A673 (cell line): ENCODE measurements at places on chromosomes 2 and 18. TPM values are rescaled to one million over a fixed set of nuclear protein-coding genes. Genes with fewer than 3 reads are reported as not detected.

DNA sequence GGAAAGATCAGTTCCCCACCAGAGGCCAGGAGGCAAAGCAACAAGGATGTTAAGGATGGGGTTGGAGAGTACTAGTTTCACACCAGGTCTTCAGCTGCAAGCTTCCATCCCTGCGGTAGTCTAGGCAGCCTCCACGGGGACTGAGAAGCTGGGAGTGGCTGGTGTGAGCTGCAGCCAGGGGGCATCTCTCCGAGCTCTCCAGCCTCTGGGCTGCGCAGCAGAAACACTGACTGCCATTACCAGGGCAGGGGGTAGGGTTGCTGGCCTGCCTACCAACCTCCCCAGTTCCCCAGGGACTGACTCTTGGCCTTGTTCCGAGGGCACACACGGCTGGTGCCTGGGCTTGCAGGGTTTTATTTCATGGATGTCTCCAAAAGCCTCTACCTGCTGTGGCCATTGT is 15.9 kb downstream of the GATA6 start:
- no peak for DNase-seq
- H3K4me3 ChIP-seq: no peak overlapping the region
- H3K27me3 ChIP-seq: peaks cover 50% of the 10 kb centered on the region
- H3K36me3 ChIP-seq: no peaks in the 10 kb centered on the region

DNA sequence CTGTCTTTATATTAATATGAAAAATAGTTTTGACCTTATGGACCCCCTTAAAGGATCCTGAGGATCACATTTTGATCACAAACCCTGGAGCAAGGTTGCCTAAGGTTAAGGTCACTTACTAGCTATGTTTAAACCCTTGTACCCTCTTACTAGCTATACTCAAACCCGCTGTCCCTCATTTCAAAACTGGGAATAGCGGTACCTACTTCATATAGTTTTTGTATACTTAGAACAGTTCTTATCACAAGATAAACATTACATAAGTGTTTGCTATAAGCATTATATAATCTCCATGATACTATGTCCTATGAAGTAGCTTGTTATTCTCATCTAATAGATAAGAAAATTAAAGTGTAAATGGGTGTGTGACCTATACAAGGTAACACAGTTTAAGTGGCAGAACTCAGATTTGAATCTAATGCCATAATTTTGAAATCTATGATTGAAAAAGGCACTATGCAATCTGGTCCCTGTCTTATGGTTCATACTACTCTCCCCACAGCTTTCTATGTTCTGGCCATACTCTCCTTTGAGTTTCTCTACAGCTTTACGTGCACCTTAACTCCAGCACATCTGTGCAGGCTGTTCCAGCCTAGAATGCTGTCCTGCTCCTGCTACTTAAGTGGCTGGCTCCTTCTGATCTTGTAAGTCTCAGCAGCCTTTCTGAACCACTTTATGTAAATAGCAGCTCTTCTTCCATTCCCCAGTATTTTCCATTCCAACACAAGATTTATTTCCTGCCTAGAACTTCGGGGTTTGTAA is 30.4 kb downstream of the HYCC2 start:
- no peak overlapping the region for H3K4me3 ChIP-seq
- no peaks in the 10 kb centered on the region for H3K36me3 ChIP-seq
- no peaks in the 10 kb centered on the region for H3K4me1 ChIP-seq
- H3K27me3 ChIP-seq: no peaks in the 10 kb centered on the region
- H3K27ac ChIP-seq: no peak overlapping the region
- no peak for DNase-seq

DNA sequence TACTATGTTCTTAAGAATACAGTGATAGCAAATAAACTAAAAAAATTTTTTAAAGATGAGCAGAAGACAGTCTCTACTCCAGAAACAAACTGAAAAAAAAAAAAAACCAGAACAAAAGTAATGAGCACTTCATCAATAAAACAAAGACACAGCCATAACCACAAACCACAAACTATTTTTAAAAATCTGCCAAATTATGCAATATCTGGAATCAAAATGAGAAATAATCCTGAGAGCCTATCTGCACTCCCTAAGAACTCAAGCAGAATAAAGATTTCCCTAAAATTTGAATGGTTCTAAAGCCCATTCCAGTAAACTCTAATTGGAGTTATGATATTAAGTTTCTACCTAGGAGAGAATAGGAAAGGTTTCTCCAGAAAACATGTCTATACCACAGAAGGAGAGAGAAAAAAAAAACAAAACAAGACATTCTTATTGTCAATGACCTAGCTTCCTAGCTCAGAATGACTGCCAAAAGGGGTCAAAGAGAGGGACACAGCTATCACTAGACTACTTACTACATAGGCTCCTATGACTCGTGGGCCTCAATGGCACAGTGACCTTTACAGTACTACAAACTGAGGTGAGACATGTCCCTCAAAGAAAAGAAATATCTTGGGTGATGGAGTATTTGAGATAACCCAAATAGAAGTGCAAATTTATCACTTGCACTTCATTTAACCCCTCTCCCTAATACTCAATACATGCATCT is 262.8 kb downstream of the ZEB2 start:
- H3K4me3 ChIP-seq: no peak overlapping the region
- H3K27me3 ChIP-seq: no peaks in the 10 kb centered on the region
- H3K27ac ChIP-seq: no peak overlapping the region
- no peaks in the 10 kb centered on the region for H3K4me1 ChIP-seq
- no peak for DNase-seq
- no peaks in the 10 kb centered on the region for H3K36me3 ChIP-seq

GRCh38 chr2:158723921-158724802 is 71.0 kb upstream of the DAPL1 start:
- H3K27ac ChIP-seq: no peak overlapping the region
- no peaks in the 10 kb centered on the region for H3K36me3 ChIP-seq
- DNase-seq: peak; percentile 12
- no peaks in the 10 kb centered on the region for H3K4me1 ChIP-seq
- H3K27me3 ChIP-seq: no peaks in the 10 kb centered on the region

- no peaks in the 10 kb centered on the region for H3K4me1 ChIP-seq
- H3K27me3 ChIP-seq: no peaks in the 10 kb centered on the region
- no peak overlapping the region for H3K4me3 ChIP-seq
- DNase-seq: no peak
These were observed 1485.2 kb upstream of the PIK3C3 start for GRCh38 chr18:40469851-40470250.

GRCh38 chr2:63581298-63581961 is 6.8 kb downstream of the WDPCP start:
- no peaks in the 10 kb centered on the region for H3K36me3 ChIP-seq
- no peaks in the 10 kb centered on the region for H3K4me1 ChIP-seq
- no peak overlapping the region for H3K4me3 ChIP-seq
- DNase-seq: no peak

GRCh38 chr2:95032868-95033603 is 7.5 kb downstream of the MAL start:
- peaks cover 55% of the 10 kb centered on the region for H3K27me3 ChIP-seq
- no peak overlapping the region for H3K27ac ChIP-seq
- no peaks in the 10 kb centered on the region for H3K36me3 ChIP-seq
- no peak for DNase-seq
- no peak overlapping the region for H3K4me3 ChIP-seq

GRCh38 chr18:59057969-59058368 is 81.7 kb upstream of the SEC11C start:
- H3K4me3 ChIP-seq: no peak overlapping the region
- H3K36me3 ChIP-seq: no peaks in the 10 kb centered on the region
- no peaks in the 10 kb centered on the region for H3K27me3 ChIP-seq
- H3K4me1 ChIP-seq: peaks cover 53% of the 10 kb centered on the region
- peak; percentile 61 for DNase-seq
- peak overlapping the region; percentile 13 for H3K27ac ChIP-seq

- H3K27ac ChIP-seq: no peak overlapping the region
- no peaks in the 10 kb centered on the region for H3K27me3 ChIP-seq
- H3K4me1 ChIP-seq: peaks cover 5% of the 10 kb centered on the region
- no peak for DNase-seq
- no peak overlapping the region for H3K4me3 ChIP-seq
These were observed 248.6 kb downstream of the BCL2 start for GRCh38 chr18:63070767-63071502.

DNA sequence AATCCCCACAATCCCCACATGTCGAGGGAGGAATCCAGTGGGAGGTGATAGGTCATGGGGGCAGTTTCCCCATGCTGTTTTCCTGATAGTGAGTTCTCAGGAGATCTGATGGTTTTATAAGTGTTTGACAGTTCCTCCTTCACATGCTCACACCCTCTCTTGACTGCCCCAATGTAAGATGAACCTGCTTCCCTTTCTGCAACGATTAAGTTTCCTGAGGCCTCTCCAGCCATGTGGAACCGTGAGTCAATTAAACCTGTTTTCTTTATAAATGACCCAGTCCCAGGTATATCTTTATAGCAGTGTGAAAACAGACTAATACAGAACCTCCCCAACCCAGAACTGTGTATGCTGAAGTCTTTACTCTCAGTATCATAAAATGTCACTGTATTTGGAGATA is 289.5 kb upstream of the MMADHC start:
- no peaks in the 10 kb centered on the region for H3K36me3 ChIP-seq
- no peak overlapping the region for H3K27ac ChIP-seq
- DNase-seq: no peak
- H3K27me3 ChIP-seq: no peaks in the 10 kb centered on the region
- H3K4me1 ChIP-seq: no peaks in the 10 kb centered on the region
- H3K4me3 ChIP-seq: no peak overlapping the region

The CYP27C1 gene
- total RNA-seq: 3.0 and 4.2 TPM in 2 replicates

The ACVR1C gene
- total RNA-seq: 0.13 TPM in 1 of 2 replicates, not detected in the other

The C2orf66 gene
- total RNA-seq: 0.28 TPM in 1 of 2 replicates, not detected in the other

The PID1 gene
- total RNA-seq: 1.5 and 1.9 TPM in 2 replicates

The WDR7 gene
- 21.2 and 24.3 TPM in 2 replicates for total RNA-seq

The FAP gene
- total RNA-seq: 0.88 and 2.3 TPM in 2 replicates

The SF3B1 gene
- 287 and 297 TPM in 2 replicates for total RNA-seq

The GPC1 gene
- 21.2 and 21.9 TPM in 2 replicates for total RNA-seq

The FOXI3 gene
- 0.11 TPM in 2 replicates for total RNA-seq

The SULT1C2 gene
- total RNA-seq: not detected in 2 replicates
